ENCODE measurements at places on chromosomes 12 and 14.

GRCh38 chr14:57462551-57462950 lies 31.1 kb downstream of the CCDC198 start:
- DNase-seq: no peak

DNA sequence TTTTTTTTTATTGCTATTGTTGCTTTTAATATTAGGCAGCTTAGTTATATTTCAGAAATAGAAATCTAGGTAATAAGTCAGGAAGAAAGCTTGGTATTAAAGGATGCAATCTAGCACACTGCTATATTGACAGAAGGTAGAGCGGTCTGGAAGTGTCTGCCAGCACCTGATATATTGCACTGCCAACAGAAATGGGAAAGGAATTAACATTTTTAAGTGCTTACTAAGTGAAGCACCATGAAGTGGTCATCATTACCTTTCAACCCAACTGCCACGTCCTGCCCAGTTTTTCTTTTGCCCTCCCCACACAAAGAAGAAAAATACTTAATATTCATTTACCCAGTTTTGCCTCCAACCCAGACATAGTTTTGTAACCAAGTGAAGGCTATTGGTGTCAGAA lies 163.5 kb downstream of the KITLG start:
- DNase-seq: no peak

DNA sequence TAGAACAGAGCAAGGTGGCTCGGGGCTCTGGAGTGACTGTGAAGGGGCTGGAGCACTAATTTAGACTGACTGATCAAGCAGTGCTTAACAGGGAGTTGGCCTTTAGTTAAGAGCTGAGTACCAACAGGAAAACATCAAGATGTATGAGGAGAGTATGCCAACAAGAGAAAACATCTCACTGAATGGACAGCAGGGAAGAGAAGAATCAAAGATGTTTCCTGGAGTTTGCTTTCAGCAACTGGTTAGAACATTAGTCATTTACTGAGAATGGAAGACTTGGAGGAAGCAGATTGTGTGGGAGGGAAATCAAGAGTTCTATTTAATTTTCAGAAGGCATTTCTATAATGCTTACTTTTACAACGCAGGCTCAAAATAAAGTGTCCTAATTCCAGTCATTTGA lies 259.3 kb downstream of the ADAMTS20 start:
- DNase-seq: no peak

- DNase-seq: no peak
These were observed 115.4 kb downstream of the PDE3A start for GRCh38 chr12:20483776-20484175.

GRCh38 chr14:66709291-66709690 lies 201.3 kb downstream of the GPHN start:
- DNase-seq: no peak

Data from KBM-7 (cell line).